ENCODE measurements at places on chromosomes 16 and 17.

GRCh38 chr17:82528484-82529265 lies 9.1 kb downstream of the FOXK2 start:
- no peak for DNase-seq

- DNase-seq = no peak
Observed at GRCh38 chr17:63435681-63436522, 10.2 kb downstream of the CYB561 start.

DNA sequence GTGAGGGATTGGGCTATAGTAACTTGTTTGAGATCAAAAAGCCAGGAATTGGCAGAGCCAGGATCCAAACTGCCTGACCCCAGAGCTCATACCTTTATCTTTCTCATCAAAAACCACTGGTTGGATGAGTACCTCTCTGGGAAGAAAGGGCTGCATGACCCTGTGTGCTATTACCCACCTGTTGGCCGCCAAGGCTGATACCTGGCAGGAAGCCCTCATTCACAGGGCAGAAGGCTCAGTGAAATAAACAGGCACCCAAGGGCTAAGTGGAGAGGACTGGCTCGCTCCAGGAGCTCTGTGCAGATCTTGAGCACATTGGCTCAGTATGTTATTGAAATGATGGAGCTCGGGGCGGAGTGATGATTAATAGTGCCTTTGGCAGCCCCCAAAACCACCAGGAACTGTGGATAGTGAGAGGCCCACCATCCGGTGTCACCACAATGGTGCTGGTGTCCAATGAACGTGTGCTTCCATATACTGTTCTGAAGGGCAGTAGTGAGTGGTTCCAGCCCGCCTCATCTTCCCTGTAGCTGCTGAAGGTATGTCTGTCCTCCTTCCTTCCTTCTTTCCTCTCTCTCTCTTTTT lies 197.6 kb downstream of the MSI2 start:
- DNase-seq = no peak

- no peak for DNase-seq
Observed at GRCh38 chr17:59826706-59827453, 65.9 kb downstream of the TUBD1 start.

DNA sequence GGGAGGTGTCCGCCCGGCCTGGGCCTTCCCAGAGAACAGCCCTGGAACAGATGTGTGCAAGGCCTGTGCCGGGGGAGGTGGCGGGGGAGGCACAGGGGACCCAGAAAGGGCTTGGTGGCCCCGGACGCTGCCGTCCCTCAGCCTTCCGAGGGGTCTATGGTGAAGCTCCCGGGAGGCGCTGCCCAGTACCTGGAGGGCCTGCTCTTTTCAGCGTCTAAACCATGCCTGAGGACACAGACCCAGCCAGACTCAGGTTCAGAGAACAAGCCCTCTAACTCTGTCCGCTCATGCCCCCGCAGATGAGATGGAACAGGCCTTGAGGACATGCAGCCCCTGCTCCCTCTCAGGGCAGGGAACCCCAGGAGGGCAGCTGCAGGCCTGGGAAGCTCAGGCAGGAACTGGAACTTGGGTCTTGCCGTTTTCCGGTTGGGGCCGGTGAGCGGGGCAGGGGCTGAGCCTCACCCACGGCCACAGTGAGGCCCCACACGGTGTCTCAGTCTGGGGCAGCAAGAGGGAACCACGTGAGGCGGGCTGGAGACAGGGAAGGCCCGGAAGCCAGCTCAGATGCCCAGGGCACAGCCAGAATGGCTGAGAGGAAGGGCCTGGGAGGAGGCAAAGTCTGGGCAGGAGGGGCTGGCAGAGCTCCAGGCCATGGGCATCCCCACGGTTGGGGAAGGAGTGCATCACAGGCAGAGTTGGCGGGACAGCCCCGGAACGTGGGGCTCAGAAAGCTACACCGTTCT lies 12.5 kb downstream of the SLC16A3 start:
- DNase-seq = no peak
